HEK293T (cell line): ENCODE measurements at places on chromosomes 13 and 19.
A peak's percentile ranks its signal among the peaks of the same experiment; 100 is the strongest.

DNA sequence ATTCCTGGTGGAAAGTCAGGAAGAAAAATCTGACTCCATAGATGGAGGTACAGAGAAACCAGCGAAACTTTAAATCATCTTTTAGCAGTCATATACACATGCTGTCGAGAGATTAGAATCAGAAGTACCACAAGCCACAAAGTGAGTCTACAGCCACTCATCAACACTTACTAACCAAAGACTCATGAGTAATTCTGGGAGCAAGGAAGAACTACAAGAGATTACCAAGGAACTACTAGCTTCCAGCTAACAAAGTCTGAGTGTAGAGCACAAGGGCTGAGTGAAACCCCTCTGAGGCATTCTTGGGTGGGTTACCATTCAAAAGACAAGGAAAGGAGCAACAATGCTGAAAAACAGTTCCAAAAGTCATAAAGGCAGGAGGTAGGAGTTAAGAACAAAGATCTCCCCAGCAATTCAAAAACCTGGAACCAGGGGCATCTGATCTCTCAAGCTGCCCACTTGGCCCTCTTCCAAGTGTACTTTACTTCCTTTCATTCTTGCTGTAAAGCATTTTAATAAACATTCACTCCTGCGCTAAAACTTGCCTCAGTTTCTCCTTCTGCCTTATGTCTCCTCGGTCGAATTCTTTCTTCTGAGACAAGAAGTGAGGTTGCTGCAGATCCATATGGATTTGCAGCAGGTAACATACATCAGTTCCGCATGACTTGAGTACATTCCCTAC lies 13.0 kb downstream of the RBM26 start:
- no peak for DNase-seq

DNA sequence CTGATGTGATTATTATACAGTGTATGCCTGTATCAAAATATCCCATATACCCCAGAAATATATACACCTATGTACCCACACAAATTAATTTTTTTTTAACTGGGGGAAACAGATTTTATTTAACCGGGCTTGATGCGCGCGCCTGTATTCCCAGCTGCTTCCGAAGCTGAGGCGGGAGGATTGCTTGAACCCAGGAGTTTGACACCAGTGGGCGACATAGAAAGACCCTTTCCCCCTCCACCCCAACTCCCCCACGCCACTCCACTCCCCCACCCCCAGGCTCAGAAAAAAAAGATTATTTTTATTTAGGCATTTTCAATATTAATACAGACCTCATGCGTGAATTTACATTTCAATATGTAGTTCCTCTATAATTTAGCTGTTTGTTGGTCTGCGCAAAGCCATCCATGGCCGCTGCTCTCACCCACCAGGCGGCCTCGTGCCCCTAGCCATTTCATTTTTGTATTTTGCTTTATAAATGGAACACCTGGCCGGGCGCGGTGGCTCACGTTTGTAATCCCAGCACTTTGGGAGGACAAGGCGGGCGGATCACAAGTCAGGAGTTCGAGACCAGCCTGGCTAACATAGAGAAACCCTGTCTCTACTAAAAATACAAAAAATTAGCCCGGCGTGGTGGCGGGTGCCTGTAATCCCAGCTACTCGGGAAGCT lies 836 bp upstream of the VPS36 start:
- DNase-seq: no peak

DNA sequence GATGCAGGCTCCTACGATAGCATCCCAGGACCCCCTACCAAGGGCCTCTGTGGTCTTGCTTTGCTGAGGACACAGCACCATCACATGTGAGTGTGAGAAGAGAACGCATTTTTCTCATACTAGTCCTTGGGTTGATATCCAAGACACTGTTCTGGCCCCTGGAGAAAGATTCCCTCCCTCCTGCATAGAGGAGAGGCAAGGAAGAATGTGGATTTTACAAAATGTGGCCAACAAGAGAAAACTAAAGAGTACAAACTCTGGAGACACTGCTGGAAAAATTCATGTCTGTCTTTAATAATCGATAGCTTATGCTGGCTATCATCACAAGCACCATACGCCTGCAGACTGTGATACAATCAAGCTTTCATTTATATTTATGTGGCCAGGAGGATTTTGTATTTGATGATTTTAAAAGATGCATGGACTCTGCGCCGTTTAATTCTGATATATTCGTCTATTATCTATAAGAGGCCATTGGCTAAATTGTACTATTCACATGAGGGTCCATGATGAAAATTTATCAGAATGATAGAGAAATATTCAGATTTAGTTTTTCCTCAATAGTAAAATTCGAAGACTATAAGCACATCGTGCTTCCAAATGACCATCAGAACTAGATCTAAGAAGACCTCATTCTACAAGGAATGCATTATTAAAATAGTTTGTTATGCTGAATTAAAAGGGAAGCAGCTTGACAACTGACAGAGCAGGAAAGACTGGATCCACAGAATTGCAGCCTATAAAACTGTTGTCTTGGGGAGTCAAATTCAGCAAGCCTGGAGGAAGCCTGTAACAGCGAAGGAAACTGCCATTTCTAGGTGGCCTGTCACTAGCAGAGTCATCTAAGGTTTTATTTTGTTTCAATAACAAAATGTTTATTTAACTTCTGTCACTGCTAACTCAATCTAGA lies 578.7 kb downstream of the DIAPH3 start:
- no peak for DNase-seq

DNA sequence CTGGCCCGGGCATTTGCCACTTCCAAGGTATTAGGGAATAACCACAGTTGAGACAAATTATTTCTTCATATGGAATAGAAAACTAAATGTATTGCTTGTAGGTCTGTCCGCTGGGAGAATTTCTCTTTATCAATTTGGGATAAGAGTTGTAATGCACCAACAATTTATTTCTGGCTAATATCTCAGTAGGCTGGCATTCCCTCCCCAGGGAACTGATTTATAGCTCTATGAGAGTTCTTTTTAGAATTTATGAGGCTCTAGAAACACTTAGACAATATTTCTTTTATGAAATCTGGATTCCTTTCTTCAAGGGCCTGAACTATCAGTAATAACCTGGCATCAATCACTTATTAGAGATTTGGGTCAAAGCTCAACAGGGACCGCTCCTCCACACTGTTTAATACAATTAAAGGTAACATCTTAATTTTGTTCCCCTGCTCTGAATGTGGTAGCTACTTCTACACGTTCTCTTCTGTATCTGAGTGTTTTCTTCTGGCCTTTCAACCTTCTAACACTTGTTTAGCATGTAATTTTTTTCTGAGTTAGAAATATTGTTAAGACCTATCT lies 857.4 kb upstream of the PRR20A start:
- DNase-seq: no peak

GRCh38 chr13:99834246-99834645 lies 137.3 kb downstream of the ZIC5 start:
- DNase-seq: no peak

DNA sequence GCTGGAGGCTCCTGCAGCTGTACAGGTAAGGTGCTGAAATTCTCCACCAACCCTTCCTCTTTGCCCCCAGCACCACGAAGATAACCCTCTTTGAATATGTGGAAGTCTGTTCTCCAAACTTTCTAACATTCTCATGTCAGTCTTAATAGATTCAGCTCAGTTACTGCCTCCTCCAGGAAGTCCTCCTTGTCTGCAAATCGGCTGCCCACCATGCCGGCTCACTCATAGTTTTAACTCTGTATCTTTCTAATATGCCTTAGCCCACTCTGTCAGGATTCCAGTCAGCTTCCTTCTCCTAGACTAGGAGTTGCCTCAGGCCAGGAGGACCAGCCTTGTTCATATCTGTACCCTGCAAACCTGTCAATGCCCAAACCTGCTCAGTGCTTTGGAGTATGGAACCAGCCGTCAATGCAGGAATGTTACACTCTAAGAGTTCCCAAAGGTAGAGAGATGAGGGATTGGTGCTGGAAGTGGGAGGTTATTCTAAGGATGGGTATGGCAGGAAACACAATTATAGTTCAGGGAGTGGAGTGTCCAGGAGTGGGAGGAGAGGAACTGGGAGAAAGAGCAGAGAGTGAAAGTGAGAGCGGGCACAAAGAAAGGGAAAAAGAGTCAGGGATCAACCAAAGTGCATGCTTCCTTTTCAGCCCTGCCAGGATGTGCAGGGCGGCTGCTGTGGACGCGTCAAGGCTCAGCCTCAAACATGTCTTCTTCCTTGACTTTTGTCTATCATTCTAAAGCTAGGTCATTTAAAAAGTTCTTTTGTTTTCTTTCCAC lies 38.0 kb upstream of the ALOX5AP start:
- DNase-seq: no peak

- DNase-seq: no peak
These were observed 164.1 kb downstream of the KDM4B start for GRCh38 chr19:5132698-5133651.

- DNase-seq: no peak
These were observed 17.0 kb downstream of the CYP2F1 start for GRCh38 chr19:41131186-41131585.

DNA sequence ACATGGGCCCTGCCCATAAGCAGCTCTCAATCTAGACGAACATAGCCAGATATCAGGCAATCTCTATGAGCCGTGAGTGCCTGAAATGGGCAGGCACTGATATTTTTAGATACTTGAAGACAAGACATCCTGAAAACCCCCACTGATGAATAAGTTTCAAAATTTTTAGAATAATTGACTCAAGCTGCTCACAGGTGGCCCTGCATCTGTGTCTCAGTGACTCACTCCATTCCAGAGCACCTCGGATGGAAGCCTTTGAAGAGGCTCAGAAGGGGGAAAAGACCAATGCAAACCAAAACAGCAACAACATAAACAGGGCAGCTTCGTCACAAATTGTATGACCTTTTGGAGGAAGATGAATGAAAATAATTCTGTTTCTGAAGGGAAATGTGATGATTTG lies 42.8 kb upstream of the SLC46A3 start:
- no peak for DNase-seq

DNA sequence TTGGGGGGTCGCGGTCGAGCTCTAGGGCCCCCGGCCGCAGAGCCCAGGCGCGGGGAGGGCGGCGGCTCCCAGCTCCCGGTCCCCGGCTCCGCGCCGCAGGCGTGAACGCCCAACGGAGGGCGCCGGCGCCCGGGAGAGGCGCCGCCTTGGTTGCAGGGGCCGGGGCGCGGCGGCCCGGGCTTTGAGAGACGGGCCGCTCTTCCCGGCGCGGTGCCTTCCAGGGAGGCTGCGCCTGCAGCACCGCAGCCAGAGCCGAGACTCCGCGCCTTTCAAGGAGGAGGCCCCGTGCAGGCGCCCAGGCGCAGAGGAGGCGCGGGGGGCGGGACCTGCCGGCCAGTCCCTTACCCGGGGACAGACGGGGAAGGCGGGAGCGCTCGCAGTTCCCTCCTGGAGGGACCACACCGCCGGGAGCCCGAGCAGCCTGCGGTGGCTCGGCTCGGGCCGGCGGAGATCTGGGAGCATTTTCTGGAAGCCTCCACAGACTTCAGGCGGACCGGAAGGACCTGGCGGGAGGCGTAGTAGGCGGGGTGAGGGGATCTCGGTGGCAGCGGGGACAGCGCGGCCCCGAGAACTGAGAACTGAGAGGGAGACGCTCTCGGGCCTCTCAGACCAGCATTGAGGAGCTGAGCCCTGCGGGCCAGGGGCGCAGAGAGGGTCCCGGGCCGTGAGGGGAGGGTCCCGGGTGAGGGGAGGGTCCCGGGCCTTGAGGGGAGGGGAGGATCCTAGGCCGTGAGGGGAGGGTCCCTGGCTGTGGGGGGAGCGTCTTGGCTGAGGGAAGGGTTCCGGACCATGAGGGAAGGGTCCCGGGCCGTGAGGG lies 25.5 kb upstream of the MCF2L start:
- peak; percentile 26 for DNase-seq

DNA sequence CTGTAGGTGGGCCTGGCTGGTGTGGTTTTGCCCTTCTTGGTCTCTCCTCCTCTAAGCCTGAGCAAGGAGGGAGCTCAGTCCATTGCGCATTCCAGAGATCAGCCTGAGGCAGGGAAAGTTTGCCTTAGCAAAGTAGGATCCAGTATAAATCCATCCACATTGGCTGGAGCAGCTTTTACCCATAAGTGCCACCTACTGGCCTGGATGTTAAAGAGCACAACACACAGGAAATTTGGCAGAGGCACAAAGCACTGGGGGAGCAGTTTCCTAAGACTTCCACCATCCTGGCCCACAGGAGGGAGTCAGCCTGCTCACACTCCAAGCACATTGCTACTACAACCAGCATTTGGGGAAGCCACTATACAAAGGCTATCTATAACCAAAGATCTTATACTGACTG lies 1124.2 kb downstream of the SLITRK1 start:
- DNase-seq: peak; percentile 61

DNA sequence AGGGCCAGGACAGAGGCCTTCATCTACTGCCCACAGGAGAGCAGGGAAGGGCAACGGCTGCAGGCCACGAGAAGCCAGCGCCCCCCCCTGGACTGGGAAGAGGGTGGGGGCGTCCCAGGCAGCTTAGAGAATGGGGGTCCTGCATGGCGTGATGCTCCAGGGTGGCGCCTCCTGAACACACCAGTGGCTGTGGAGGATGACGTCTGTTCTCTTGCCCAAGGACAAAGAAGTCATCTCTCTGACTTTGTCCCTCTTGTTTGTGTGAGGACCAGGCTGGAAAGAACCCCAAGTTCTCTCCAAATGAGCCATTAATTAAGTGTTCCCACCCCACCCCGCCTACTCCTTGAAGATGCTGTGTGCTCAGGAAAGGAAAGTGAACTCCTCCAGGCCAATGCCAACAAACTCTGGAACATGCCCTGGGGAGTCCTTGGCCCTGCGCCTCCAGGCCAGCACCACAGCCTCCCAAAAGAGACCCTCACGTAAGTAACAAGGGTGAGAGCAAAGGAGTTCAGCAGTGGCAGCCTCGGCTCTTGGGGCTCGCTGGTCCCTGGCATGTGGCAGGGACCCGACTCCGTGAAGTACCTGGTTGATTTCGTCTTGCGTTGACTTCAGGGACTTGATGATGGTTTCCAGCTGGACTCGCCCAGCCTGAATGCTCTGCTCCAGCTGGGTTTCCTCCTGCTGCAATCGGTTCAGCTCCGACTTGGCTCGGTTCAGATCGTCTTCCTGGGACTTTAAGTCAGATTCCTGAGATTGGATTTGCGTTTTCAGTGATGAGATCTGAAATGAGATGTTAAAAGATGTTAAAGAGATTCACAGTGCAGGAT lies 68.4 kb downstream of the EPS15L1 start:
- no peak for DNase-seq

DNA sequence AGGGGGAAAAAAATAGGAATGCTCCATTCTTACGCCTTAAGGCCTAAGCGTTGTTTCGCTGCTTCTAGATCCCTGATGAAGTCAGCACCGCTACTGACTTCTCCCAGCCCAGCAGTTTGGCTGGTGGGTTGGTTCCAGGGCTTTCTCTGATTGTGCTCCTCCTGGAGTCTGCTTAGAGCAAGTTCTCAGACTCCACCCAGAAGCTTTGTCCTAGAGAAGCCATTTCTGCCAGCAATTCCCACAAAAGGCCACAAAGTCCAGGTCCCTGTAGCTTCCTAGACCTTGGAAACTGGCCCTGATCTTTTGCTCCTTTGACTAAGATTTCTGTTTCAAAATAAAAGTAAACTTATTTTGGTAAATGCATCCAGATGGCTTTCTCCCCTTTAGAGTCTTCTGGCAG lies 65.4 kb downstream of the KCTD12 start:
- DNase-seq: no peak

GRCh38 chr19:41955521-41955920 lies 3.6 kb downstream of the RABAC1 start:
- no peak for DNase-seq

GRCh38 chr13:113732961-113733950 lies 25.8 kb upstream of the TMEM255B start:
- DNase-seq: no peak

GRCh38 chr13:40069173-40070044 lies 413.9 kb downstream of the COG6 start:
- DNase-seq: peak; percentile 69

- DNase-seq: no peak
These were observed 251.2 kb upstream of the SPRY2 start for GRCh38 chr13:80591976-80592740.
